SJSA1 (cell line): ENCODE measurements at places on chromosomes 2 and 18. TPM values are rescaled to one million over a fixed set of nuclear protein-coding genes. Genes with fewer than 3 reads are reported as not detected.

- DNase-seq, result no peak
These were observed 21.4 kb upstream of the PTPRM start for GRCh38 chr18:7545734-7546133.

- DNase-seq, result peak; percentile 55
These were observed 225.5 kb downstream of the AGAP1 start for GRCh38 chr2:235719146-235719942.

- DNase-seq, result no peak
These were observed 43.3 kb downstream of the PLEKHB2 start for GRCh38 chr2:131148426-131148825.

DNA sequence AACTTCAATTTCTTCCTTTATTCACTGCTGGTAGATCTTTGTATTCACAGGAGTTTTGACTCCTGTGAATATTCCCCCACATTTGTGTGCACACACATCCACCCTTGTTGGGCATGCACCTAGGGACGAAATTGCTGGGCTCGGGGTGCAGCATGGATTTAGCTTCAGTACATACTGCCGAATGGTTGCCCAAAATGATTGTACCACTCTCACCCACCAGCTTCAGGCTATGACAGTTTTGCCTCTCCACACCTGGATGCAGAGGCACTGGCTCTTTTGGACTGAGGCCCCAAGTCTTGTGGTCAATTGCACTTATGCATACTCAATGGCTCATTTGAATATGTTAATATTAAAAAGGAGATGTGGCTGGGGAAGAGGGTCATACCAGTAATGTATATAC is 65.1 kb upstream of the ODC1 start:
- DNase-seq, result peak; percentile 12

DNA sequence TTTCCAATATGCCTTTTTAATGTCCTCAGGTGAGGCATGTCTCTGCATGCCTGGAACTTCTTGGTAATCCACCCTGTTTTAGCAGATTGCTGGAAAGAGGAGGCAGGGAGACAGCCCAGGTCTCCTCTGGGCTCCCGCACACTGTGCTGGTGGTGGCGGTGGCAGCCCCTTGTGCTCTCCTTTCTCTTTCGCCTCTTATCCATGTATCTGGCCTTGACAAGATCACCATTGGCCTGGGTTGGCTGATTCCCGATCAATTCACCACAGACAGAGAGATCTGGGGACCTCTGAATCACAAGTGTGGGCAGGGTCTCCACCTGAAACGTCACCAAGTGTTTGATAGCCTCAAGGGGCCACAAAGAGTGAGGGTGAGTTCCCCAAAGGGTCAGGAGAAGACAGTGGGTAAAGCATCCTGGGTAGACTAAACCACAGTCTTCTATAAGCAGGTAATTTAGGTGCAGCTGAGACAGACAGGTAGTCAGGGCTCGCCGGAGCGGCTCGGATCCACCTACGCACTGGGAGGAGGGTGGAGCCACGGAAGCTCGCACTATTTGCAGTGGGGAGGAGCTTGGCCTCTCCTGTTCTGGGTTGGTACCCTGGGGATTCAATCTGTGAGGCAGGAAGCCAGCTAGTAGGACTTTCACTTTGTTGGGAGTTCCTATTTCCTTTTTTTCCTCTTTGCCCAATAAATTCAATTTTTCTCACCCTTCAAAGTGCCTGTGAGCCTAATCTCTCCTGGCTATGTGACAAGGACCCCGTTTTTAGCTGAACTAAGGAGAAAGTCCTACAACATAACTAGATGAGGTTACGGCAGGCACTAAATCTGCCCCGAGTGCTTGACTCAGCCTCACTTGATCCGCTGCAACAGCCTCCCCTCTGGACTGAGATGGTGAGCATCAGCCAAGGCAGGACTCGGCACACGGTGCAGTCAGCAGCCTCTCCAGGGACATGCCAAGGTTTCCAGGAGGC is 57.6 kb downstream of the SLC4A3 start:
- no peak for DNase-seq

DNA sequence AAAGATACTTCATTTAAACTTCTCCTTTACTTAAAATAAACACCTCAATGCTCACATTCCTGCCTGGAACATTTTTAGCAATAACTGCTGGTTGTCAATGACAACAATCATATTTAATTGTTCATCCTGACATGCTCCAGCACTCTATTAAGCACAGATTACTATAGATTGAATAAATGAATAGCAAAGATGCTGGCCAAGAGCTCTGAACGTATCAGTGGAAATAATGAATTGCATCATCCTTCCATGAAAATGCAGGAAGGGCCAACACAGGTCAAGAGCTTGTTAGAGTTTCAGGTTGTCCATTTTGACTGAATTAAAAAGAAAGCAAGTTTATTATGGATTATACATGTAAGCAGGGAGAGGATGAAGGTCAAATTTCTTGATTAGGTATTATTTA is 994.0 kb downstream of the TSN start:
- no peak for DNase-seq

- no peak for DNase-seq
These were observed 209.0 kb downstream of the PRKCE start for GRCh38 chr2:45860136-45861121.

GRCh38 chr2:17426743-17427142 is 91.5 kb downstream of the RAD51AP2 start:
- no peak for DNase-seq

DNA sequence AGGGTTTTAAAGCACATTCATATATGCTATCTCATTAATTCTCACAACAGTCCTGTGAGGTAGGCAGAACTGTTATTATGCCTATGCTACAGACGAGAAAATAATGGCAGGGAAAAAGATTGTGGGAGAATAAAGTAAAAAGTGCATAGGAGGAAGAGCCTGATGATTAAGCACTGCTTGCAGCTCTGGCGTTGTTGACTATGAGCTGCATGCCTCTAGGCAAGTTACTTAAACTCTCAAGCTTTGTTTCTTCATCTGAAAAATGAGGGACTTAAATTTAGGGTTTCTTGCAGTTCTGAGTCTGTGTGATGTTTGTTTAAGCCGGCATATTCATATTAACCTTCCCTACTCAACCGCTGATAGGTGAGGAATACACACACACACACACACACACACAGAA is 51.6 kb upstream of the RAPH1 start:
- DNase-seq, result no peak

GRCh38 chr2:157898591-157898996 is 22.5 kb upstream of the ACVR1 start:
- peak; percentile 71 for DNase-seq

- no peak for DNase-seq
These were observed 3.8 kb downstream of the EMILIN1 start for GRCh38 chr2:27081984-27082772.

DNA sequence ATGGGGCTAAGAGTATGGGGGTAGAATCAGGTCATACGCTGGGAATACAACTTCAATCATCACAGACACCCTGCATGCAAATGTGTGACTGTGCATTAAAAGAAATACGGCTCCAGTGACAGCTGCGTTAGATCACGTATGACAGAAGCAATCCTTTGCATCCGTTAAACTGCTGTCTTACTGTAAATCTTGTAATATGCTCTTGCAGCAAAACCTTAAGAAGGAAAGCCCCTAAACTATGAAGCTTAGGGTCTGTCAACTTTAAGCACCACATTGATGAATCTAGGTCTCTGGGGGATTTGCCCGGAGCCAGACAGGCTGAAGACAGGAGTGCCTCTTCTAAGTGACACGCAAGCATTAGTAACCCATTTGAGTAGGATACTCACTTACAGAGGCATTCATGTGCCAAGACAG is 84.7 kb upstream of the EML6 start:
- no peak for DNase-seq

- no peak for DNase-seq
These were observed 1571.5 kb upstream of the NXPH2 start for GRCh38 chr2:140351692-140352091.

- peak; percentile 43 for DNase-seq
These were observed 89.3 kb downstream of the PDE11A start for GRCh38 chr2:177983183-177983788.

DNA sequence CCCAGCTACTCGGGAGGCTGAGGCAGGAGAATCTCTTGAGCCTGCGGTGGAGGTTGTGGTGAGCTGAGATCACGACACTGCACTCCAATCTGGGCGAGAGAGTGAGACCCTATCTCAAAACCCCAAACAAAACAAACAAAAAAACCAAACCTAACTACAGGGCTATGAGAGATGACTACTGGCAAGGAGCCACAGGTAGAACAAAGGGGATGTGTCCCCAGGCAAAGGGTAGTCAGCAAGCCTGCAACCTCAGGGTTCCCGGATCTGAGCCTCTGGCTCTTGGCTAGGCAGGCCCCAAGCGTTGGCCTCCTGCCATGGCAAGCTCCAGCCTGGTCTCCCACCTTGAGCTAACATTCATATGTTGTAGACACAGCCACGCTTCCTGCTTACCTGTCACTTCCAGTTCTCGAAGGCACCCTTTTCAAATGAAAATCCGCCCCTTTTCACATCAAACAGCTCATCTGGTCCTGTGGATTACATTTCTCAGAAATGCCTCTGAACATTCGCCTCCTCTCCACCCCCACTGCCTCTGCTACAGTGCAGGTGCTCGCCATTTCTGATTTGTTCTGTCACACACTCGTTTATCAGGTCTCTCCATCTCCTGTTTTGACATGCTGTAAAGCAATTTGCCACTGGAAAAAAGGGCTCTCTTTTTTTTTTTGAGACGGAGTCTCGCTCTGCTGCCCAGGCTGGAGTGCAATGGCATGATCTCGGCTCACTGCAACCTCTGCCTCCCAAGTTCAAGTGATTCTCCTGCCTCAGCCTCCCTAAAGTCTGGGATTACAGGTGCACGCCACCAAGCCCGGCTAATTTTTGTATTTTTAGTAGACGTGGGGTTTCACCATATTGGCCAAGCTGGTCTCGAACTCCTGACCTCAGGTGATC is 13.1 kb upstream of the ACTR3 start:
- DNase-seq, result peak; percentile 72

Gene ASPRV1
- 0.08 TPM in 1 of 2 replicates, not detected in the other for total RNA-seq

Gene IMPACT
- 27.7 and 33.2 TPM in 2 replicates for total RNA-seq

Gene NEUROD1
- not detected in 2 replicates for total RNA-seq

Gene EFEMP1
- total RNA-seq, result 283 and 287 TPM in 2 replicates

Gene SIX3
- total RNA-seq, result not detected in 2 replicates

Gene RETREG2
- total RNA-seq, result 37.6 and 45.8 TPM in 2 replicates

Gene SLC30A3
- not detected in 2 replicates for total RNA-seq

Gene C1QL2
- not detected in 2 replicates for total RNA-seq

Gene RAD51AP2
- not detected in 2 replicates for total RNA-seq
